ENCODE measurements at places on chromosomes 3 and 15.

DNA sequence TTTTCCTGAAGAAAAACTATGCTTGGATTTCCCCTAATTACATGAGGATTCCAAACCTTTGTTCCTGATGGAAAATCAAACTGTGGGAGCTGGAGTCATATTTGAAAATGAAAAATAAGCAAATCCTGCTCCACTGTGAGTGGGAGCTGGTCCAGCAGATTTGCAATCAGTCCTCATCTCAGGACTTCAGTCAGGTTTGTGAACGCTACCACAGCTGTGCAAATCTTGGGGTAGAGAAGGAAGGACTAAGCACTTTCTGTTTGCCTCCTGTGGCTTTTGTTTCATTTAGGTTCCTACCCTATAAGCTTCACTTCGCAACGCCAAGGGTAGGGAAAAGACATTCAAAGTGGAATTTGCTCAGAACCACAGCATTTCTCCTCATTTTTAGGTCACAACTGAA is 238.2 kb downstream of the TUSC7 start:
- DNase-seq, result no peak

GRCh38 chr3:33221241-33221640 is 2.6 kb upstream of the SUSD5 start:
- DNase-seq, result no peak

DNA sequence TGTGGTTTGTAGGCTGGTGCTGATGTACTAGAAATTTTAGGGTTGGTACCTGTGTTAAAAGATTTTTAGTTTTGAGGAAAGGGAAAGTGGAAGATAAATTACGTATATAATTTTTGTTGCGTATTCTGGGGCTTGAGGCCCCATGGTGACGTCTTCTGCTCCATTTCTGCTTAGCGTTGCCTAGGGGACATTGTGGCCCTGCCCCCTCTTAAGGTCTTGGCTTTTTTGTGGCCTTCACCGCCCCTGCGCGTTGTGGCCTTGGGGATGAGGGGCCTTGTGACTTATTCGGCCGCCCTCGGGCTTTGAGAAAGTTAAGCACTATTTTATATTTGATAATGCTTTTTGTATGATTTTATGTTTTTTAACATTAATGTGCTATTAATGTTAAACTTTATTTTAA is 182.0 kb downstream of the KLF13 start:
- DNase-seq, result no peak

GRCh38 chr3:160982491-160982890 is 122.7 kb downstream of the B3GALNT1 start:
- no peak for DNase-seq

- DNase-seq, result no peak
Observed at GRCh38 chr15:48748535-48748934, 62.3 kb downstream of the CEP152 start.

DNA sequence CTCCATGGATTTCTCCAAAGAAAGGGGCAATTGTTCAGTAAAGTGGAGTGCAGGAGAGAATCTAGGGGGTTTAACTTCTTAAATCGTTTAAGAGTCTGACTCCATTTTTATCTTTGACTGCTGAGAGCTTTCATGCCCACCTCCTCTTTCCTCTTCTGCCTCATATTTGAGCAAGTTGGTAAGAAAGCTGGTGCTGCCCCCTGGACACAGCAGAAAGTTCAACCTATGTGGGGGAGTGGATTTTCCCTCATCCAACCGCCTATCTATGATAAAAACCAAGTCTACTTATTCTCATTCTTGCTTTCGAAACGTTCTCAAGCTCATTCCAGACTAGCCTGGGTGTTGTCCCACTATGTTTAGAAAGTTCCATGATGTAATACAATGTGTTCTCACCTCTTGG is 26.0 kb downstream of the HHLA2 start:
- no peak for DNase-seq

Data from hepatic stellate cell (primary cell).